Heart left ventricle (tissue), 16 donors: ENCODE measurements at places on chromosomes 11 and 22. TPM values are rescaled to one million over a fixed set of nuclear protein-coding genes. Genes with fewer than 3 reads are reported as not detected.

- DNase-seq, result no peak
- peaks cover 28% of the 10 kb centered on the region for H3K4me1 ChIP-seq
- H3K4me3 ChIP-seq, result no peak overlapping the region
- peaks cover 49% of the 10 kb centered on the region for H3K27me3 ChIP-seq
- no peaks in the 10 kb centered on the region for H3K36me3 ChIP-seq
Measured at GRCh38 chr22:41912338-41913039, 2.4 kb downstream of the SHISA8 start.

- no peak for DNase-seq
- no peak overlapping the region for H3K27ac ChIP-seq
- no peaks in the 10 kb centered on the region for H3K4me1 ChIP-seq
- no peaks in the 10 kb centered on the region for H3K27me3 ChIP-seq
Measured at GRCh38 chr11:14424096-14424495, 65.1 kb upstream of the RRAS2 start.

- no peaks in the 10 kb centered on the region for H3K27me3 ChIP-seq
- no peak within 1 kb of the TSS for H3K4me3 ChIP-seq
- H3K4me1 ChIP-seq, result peaks cover 51% of the 10 kb centered on the region
- H3K27ac ChIP-seq, result no peak within 1 kb of the TSS
Measured at GRCh38 chr11:33891714-33892327, at the start of gene LMO2. TSS of gene LMO2 (minus strand) at chr11:33892076. CDS start at chr11:33869716, 22,360 bp downstream.

GRCh38 chr11:1559111-1559951 is 12.7 kb downstream of the DUSP8 start:
- peaks cover 29% of the 10 kb centered on the region for H3K4me1 ChIP-seq
- peak; percentile 91 for DNase-seq
- H3K4me3 ChIP-seq, result no peak overlapping the region
- H3K36me3 ChIP-seq, result peaks cover 10% of the 10 kb centered on the region
- H3K27ac ChIP-seq, result peak overlapping the region; percentile 78

DNA sequence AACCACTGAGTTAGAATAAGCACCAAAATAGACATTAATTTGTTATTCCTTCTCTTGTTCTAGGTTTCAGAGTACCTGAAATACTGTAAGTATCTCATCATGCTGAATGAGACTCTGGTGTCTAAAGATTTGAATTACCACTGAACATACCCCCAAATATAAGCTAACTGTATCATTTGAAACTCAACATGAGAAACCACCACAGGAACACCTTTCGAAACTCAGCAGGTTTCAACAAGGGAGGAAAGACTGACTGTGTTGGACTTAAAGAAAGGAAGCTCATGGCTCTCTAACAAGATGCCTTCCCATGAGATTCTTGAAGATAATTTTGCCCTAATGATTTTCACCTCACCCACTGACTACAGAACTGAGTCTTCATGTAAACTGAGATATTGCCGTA is 37.0 kb downstream of the PRCP start:
- no peak overlapping the region for H3K4me3 ChIP-seq
- no peaks in the 10 kb centered on the region for H3K27me3 ChIP-seq
- H3K27ac ChIP-seq, result no peak overlapping the region
- peaks cover under 1% of the 10 kb centered on the region for H3K36me3 ChIP-seq

GRCh38 chr11:36534276-36534840 is 24.3 kb upstream of the TRAF6 start:
- DNase-seq, result no peak
- H3K36me3 ChIP-seq, result no peaks in the 10 kb centered on the region
- H3K4me3 ChIP-seq, result no peak overlapping the region
- H3K27me3 ChIP-seq, result no peaks in the 10 kb centered on the region

GRCh38 chr11:75214411-75214821 is 26.2 kb upstream of the TPBGL start:
- peak; percentile 80 for DNase-seq
- no peak overlapping the region for H3K4me3 ChIP-seq
- H3K36me3 ChIP-seq, result no peaks in the 10 kb centered on the region
- H3K27ac ChIP-seq, result no peak overlapping the region
- H3K4me1 ChIP-seq, result no peaks in the 10 kb centered on the region

DNA sequence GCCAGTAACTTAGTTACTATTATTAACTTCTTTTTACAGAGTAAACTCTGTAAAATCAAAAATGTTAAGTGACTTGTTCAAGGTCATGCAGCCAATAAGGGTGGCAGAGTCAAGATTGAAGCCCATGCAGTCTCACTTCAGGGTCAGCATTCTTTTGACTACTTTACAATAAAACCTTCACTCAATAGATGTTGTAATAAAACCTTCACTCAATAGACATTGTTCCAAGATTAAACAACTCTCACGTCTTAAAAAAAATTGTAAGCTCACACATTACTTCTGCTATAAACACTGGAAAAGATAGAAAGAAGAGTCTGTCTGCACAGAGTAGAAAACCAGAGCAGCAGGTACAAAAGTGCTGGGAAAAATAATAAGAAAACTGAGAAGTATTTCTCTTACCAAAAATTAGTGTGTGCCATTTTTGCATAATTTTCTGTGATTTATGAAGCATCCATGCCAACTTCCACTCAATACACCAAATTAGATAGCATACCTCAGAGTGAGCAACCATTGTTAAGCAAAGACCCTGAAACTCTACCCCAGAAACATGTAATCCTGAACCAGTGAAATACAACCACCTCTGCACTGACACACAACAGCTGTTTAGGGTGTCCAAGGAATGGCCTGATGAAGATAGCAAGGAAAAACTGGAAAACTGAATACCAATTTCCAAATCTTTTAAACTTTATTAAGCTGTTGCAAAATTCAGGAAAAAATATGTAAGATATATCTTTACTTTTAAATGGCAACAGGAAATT is 4.9 kb upstream of the SOX6 start:
- no peak overlapping the region for H3K4me3 ChIP-seq
- H3K27me3 ChIP-seq, result no peaks in the 10 kb centered on the region
- DNase-seq, result no peak
- peaks cover 35% of the 10 kb centered on the region for H3K4me1 ChIP-seq

- H3K36me3 ChIP-seq, result peaks cover 7% of the 10 kb centered on the region
- no peak for DNase-seq
- no peaks in the 10 kb centered on the region for H3K4me1 ChIP-seq
Measured at GRCh38 chr22:20951932-20952380, 15.1 kb upstream of the AIFM3 start.

DNA sequence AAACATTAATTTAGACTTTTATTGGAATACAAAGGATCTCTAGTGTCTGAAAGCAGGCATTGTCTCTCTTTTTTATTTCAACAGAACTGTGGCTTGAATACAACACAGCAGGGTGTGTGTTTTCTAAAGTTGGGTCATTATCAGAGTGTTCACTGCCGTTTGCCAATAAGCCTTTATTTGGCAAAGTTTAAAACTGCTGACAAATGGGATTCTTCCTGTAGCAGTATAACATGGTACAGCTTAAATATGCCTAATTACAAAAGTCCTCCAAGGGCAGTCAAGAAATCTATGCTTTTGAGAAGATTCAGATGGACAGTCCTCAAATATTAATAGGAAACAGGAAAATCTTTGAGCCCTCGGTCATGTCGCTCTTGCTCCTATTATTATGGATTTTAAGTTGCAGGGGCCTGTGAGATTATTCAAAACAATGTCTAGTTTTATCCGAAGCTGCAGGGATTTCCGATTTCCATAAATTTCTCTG is 199.9 kb downstream of the MAML2 start:
- H3K36me3 ChIP-seq, result no peaks in the 10 kb centered on the region
- H3K27me3 ChIP-seq, result no peaks in the 10 kb centered on the region
- H3K4me3 ChIP-seq, result no peak overlapping the region
- peak overlapping the region; percentile 2 for H3K27ac ChIP-seq
- DNase-seq, result no peak
- H3K4me1 ChIP-seq, result no peaks in the 10 kb centered on the region

DNA sequence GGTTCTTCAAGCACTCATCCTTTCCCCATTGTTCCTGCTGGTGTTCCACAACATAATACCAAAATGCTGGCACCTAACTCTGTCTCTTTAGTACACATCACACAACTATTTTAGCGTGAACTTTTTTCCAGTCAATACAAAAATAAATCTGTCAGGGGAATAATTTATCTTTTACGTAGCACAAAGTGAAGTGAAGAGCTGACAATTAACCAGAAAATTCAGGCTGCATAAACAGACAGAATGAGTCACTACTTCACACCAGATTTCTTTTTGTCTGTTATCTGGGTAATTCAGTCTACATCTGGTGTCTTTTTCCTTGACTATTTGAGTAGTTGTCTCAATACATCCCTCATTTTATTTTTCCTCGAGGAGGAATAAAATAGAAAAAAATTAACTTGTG is 7.9 kb upstream of the ETS1 start:
- no peaks in the 10 kb centered on the region for H3K36me3 ChIP-seq
- no peaks in the 10 kb centered on the region for H3K4me1 ChIP-seq
- H3K27me3 ChIP-seq, result no peaks in the 10 kb centered on the region

GRCh38 chr11:108958368-108959104 is 293.7 kb downstream of the DDX10 start:
- no peak for DNase-seq
- H3K4me1 ChIP-seq, result no peaks in the 10 kb centered on the region
- H3K27me3 ChIP-seq, result no peaks in the 10 kb centered on the region
- no peaks in the 10 kb centered on the region for H3K36me3 ChIP-seq

DNA sequence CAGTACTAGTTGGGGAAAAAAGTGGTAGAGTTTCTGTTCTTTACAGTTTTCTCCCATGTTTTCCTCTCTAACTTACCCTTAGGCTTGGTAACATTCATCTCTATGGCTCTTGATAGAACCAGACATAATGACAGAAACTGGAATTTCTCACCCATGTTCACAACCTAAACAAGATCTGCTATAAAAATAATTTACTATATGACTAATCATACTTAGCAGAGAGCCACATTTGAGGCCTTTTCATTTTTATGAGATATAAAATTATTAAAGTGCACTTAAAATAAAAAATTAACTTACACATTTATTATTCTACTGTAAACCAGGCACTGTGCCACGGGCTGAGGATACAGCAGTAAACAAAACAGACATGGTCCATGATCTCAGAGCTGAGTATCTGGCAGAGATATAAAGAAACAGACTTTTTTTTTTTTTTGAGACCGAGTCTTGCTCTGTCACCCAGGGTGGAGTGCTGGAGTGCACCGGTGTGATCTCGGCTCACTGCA is 98.1 kb downstream of the GAB2 start:
- H3K4me1 ChIP-seq, result peaks cover 39% of the 10 kb centered on the region
- H3K27me3 ChIP-seq, result no peaks in the 10 kb centered on the region
- H3K4me3 ChIP-seq, result no peak overlapping the region
- H3K27ac ChIP-seq, result peak overlapping the region; percentile 36
- DNase-seq, result no peak

GRCh38 chr11:22666688-22667439 is 453 bp downstream of the GAS2 start:
- peaks cover 6% of the 10 kb centered on the region for H3K27me3 ChIP-seq
- H3K4me3 ChIP-seq, result peak overlapping the region; percentile 59
- peak overlapping the region; percentile 78 for H3K27ac ChIP-seq

GRCh38 chr11:64586366-64586765 is 4.7 kb upstream of the SLC22A12 start:
- no peaks in the 10 kb centered on the region for H3K27me3 ChIP-seq
- H3K4me3 ChIP-seq, result no peak overlapping the region
- no peaks in the 10 kb centered on the region for H3K36me3 ChIP-seq
- no peak overlapping the region for H3K27ac ChIP-seq
- H3K4me1 ChIP-seq, result no peaks in the 10 kb centered on the region

GRCh38 chr11:55806248-55806647 is 4.9 kb upstream of the OR5L1 start:
- no peak for DNase-seq
- H3K4me1 ChIP-seq, result no peaks in the 10 kb centered on the region
- H3K36me3 ChIP-seq, result no peaks in the 10 kb centered on the region
- H3K27ac ChIP-seq, result no peak overlapping the region
- no peaks in the 10 kb centered on the region for H3K27me3 ChIP-seq

- no peaks in the 10 kb centered on the region for H3K4me1 ChIP-seq
- H3K36me3 ChIP-seq, result no peaks in the 10 kb centered on the region
- peak; percentile 44 for DNase-seq
Measured at GRCh38 chr11:94705419-94705818, 62.7 kb upstream of the AMOTL1 start.

DNA sequence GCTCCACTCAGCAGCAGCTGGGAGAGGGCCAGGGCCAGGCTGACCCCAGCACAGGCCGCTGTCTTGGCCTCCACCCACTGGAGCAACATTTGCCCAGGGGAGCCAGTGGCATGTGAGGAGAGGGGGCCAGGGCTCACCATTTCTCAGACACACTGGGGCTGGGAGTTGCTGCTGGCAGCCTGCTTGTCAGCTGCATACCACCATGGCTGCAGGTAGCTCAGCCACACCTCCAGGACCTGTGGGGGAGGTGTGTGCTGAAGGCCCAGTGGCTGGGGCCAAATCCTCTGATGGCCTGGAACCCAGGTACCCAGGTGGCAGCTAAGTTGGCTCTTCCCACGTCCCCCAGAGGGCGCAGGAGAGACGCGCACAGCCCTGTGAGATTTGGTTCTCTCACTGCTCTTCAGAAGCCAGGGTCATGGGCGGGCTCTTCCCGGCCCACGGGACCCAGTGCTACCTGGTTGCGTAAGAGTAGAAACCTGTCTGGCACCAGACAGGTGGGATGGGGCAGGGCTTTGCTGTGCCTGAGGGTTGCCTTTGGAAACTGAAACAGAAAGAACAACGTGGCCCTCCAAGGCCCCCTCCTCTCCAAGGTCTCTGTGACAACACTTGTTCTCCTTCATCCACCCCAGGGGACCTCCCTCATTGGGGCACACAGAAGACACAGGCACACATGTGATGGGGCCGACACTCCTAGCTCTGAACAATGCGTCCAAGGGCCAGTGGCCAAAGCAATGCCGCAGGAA is 98.8 kb downstream of the MED15 start:
- H3K27ac ChIP-seq, result no peak overlapping the region
- peaks cover 16% of the 10 kb centered on the region for H3K27me3 ChIP-seq
- H3K4me3 ChIP-seq, result no peak overlapping the region
- no peaks in the 10 kb centered on the region for H3K4me1 ChIP-seq
- no peak for DNase-seq

GRCh38 chr11:44096360-44097185 is 1.1 kb downstream of the EXT2 start:
- H3K27me3 ChIP-seq, result no peaks in the 10 kb centered on the region
- peak overlapping the region; percentile 87 for H3K4me3 ChIP-seq
- peaks cover 30% of the 10 kb centered on the region for H3K4me1 ChIP-seq
- no peak for DNase-seq

OR52A1 gene
- total RNA-seq, result not detected

RASL10A gene
- 0.99 TPM for total RNA-seq

OR51G2 gene
- not detected for total RNA-seq
